ENCODE measurements at places on chromosomes 16 and 17. TPM values are rescaled to one million over a fixed set of nuclear protein-coding genes. Genes with fewer than 3 reads are reported as not detected.

GRCh38 chr16:9503251-9503984 lies 412.0 kb downstream of the HAPSTR1 start:
- ATAC-seq: no peak

- no peak for ATAC-seq
Observed at GRCh38 chr17:6853764-6854442, 22.4 kb upstream of the TEKT1 start.

GRCh38 chr16:83201748-83202147 lies 575.0 kb downstream of the CDH13 start:
- ATAC-seq: no peak

- no peak for ATAC-seq
Observed at GRCh38 chr17:5286846-5287245, 4.8 kb downstream of the RABEP1 start.

GRCh38 chr16:62615526-62615925 lies 579.3 kb upstream of the CDH8 start:
- no peak for ATAC-seq

GRCh38 chr16:4019371-4019791 lies 96.9 kb downstream of the ADCY9 start:
- peak; percentile 56 for ATAC-seq

GRCh38 chr17:31433091-31433790 lies 41.8 kb downstream of the RAB11FIP4 start:
- ATAC-seq: no peak

DNA sequence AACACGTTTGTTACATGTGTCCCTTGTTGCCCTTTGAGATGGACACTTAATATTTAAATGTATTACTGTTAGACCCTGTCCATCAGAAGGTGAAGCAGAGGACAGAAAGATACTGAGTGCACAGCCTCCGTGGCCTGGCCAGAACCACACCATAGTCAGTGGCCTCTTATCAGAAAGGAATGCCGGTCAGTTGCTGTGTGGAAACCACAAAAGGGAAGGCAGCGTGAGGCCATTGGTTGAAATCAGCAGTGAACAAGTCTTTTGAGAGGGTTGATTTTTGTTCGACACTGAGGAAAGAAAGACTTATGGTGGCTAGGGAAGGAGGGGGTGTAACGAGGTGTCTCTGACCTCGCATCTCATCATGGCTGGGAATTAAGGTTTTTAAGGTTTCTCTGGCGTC lies 85.4 kb upstream of the CLEC18A start:
- no peak for ATAC-seq

- no peak for ATAC-seq
Observed at GRCh38 chr16:10265770-10266615, 83.8 kb upstream of the GRIN2A start.

- no peak for ATAC-seq
Observed at GRCh38 chr17:58200024-58200633, 7.6 kb downstream of the EPX start.

GRCh38 chr17:8087075-8087951 lies at the start of gene ALOX12B:
TSS of gene ALOX12B (minus strand) at chr17:8087716. CDS start at chr17:8087442, 274 bp downstream.
- no peak for ATAC-seq

GRCh38 chr16:89561884-89562599 lies 1.6 kb downstream of the RPL13 start:
- ATAC-seq: no peak

- no peak for ATAC-seq
Observed at GRCh38 chr16:81668243-81669097, 110.6 kb upstream of the PLCG2 start.

GRCh38 chr16:57798267-57798810 lies 4.0 kb downstream of the KIFC3 start:
- no peak for ATAC-seq

DNA sequence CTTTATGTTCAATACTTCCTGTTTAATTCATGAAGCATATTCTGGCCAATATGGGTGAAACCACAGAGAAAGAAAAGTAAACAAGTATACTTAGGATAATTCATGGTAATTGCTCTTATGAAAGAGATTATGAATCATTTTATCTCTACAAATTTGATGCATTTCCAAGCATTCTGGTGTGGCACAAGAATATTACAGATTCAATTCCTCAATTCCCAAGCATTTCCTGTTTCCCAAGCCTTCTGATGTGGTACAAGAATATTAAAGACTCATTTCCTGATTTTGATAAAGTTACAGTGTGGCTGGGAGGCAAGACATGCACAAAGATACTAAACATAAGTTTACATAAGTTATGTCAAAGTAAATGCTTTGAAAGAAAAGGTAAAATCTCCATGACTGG lies 126.1 kb upstream of the NUDT7 start:
- ATAC-seq: no peak

GRCh38 chr17:14091367-14091766 lies 22.1 kb downstream of the COX10 start:
- ATAC-seq: no peak

DNA sequence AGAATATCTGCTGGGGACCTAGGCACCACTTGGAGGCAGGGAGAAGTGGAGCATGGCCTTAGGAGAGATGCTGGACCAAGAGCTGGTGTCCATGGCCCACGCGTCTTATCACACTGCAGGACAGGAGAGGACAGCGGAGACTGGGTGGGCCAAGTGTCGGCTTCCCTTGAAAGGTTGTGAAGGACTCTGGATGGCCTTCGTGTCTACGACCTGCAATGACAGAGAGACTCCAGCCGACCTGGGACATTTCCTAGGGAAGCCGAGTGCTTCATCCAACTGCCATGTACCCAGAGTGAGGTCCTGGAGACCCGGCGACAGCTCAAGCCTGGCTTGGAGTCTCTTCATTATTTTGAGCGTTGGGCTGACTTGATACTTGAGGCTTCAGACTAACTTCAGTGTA lies 20.5 kb downstream of the C1QTNF1 start:
- ATAC-seq: no peak

- ATAC-seq: no peak
Observed at GRCh38 chr16:86761111-86762031, 183.0 kb downstream of the FOXL1 start.

DNA sequence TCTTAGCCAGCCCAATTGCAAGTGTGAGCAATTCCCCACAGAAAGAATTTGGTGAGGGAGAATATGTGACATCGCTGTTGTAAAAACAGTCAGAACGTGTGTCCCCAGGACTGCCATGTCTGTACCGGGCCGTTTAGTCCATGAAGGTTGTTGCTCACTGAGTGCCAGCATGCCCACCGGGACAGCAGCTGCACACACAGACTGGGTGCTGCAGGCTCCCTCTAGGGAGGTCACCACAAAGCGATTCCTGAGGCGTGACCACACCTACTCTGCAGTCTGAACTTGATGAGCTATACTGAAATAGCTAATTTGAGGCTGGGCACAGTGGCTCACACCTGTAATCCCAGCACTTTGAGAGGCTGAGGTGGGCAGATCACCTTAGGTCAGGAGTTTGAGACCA lies 44.1 kb upstream of the ADORA2B start:
- ATAC-seq: no peak

GRCh38 chr17:82244413-82245133 lies 15.7 kb downstream of the SLC16A3 start:
- ATAC-seq: no peak

GRCh38 chr16:86934581-86935375 lies 356.4 kb downstream of the FOXL1 start:
- no peak for ATAC-seq

- ATAC-seq: no peak
Observed at GRCh38 chr17:82527898-82528297, 8.4 kb downstream of the FOXK2 start.

- peak; percentile 86 for ATAC-seq
Observed at GRCh38 chr17:43645765-43646481, 15.8 kb downstream of the MEOX1 start.

GRCh38 chr17:54191261-54191660 lies 368.5 kb downstream of the KIF2B start:
- ATAC-seq: no peak

DNA sequence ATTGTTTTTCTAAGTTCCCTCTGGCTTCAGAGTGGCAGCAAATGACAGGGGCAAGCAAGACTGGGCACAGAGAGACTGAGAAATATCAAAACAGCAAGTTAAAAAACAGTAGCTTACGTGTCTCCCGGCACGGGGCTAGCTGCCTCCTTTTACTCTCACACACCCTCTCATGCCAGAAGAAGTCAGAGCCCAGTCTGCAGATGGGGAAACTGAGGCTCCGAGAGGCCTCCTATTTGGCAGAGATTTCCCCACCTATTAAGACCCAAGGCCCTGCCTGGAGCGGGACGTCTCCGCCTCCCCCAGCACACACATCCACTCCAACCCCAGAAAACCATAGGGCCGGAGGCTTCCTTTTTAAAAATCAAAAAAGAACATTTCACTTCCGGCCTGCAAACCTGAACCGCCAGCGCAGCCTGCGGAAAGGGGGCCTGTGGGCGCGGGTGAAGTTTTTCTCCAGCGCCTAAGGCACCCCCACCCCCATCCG lies 832 bp downstream of the CARHSP1 start:
- ATAC-seq: no peak

- ATAC-seq: no peak
Observed at GRCh38 chr17:9672691-9673090, 27.4 kb downstream of the USP43 start.

- no peak for ATAC-seq
Observed at GRCh38 chr16:88069397-88070168, 118.3 kb downstream of the BANP start.

DNA sequence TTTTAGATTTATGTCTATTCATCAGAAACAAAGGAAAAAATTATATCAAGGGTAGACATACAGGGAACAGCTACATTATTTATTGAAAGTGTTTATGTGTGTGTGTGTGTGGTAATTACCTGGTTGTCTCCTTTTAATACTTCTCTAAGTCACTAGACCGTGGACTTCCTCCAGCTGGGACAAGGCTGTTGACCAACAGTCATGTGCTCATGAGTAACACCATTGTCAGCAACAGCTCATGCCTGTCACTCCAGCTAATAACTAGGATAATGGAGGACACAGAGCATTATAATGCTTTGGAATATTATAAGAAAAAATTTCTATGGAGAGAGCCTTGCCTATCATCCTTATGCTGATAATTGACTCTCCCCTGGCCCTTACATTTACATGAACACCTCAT lies 125.3 kb upstream of the SALL1 start:
- no peak for ATAC-seq

Gene TNFRSF17
- total RNA-seq: 0.45 TPM

Gene PTGES3L
- total RNA-seq: 13.4 TPM

Gene KRTAP4-5
- not detected for total RNA-seq

Gene PABPN1L
- not detected for total RNA-seq

Gene KRTAP3-2
- total RNA-seq: not detected

Gene KCTD11
- total RNA-seq: 16.9 TPM

Gene CACNG5
- not detected for total RNA-seq

Gene TPSAB1
- total RNA-seq: 86.2 TPM

Gene CCL11
- 2.6 TPM for total RNA-seq

Gene NPIPB8
- total RNA-seq: not detected

Gene KRTAP9-3
- not detected for total RNA-seq

Gene CBX8
- total RNA-seq: 1.7 TPM

All from gastroesophageal sphincter (tissue), 4 donors.